ENCODE measurements at places on chromosomes 6 and 20.

GRCh38 chr6:101085327-101085726 lies 204.2 kb upstream of the ASCC3 start:
- DNase-seq = no peak

GRCh38 chr6:19873031-19873430 lies 35.9 kb downstream of the ID4 start:
- no peak for DNase-seq

DNA sequence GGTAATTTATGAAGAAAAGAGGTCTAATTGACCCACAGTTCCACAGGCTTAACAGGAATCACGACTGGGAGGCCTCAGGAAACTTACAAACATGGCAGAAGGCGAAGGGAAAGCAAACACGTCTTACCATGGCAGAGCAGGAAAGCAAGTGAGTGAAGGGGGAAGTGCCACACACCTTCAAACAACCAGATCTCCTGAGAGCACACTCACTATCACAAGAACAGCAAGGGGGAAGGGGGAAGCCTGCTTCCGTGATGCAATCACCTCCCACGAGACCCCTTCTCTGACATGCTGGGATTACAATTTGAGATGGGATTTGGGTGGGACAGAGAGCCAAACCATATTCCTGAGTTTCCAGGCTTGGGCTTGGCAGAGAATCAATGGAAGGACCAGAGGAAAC lies 124.1 kb upstream of the RAB32 start:
- DNase-seq = no peak

DNA sequence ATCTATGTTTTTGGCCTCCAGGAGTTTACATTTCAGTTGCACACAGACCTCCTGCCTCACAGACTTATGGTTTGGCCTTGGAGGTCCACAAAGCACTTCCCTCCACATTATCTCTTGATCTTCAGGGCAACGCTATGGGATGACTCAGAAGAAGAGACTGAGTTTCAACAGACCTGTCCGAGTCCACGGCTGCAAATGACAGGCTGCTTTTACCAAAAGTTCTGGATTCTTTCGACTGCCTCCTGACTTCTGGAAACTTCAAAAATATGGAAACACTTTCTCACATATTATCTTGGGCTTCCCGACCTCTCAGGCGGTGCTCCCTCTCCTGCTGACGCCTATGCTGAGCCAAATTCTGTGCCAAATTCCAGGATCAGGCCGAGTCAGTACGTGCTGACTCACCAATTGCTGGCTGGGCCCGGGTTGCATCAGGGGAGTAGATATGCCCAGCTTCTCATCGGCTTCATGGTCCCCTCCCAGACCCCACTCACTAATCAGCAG lies 190.2 kb downstream of the BMP7 start:
- no peak for DNase-seq

DNA sequence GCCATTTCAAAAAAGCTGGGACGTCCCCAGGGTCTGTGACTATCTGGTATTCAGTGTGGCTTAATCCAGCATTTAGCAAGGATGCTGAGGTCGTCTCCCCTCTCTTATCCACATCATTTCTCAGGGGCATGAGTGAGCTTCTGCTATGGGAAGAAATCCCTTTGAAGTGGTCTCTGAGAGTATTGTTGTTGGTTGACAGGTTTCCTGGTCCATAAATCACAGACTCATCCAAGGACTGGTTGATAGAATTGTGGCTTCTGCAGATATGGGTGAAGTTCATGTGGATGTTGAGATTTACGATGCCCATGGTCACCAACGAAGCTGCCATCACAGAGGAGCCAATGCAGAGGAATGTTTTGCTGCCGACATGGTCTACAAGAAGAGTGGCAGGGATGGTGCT lies 24.0 kb downstream of the SLC2A12 start:
- DNase-seq = no peak

DNA sequence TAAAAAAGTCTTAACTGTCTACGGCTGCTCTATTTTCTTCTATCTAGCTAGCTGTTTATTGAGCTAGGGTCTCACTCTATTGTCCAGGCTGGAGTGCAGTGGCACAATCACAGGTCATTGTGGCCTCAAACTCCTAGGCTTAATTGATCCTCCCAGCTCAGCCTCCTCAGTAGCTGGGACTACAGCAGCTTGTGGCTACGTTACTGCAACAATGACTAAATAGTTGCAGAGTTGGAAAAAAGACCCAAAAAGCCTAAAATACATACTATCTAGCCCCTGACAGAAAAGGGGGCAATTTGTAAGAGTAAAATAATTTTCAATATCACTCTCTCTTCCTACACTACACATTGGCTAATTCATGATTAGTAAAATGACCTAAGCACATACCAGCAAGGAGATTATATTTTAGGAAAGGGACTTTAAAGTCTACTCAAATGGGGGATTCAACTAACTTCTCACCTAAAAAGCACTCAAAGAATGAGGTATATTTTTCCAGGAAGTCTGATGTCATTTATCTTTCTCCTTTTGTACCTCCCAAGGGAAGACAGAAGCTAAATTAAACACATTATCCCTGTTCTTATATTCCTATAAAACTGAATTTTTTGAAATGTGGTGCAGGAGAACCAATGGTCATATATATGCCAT lies 82.8 kb downstream of the ZMYND8 start:
- DNase-seq = no peak

DNA sequence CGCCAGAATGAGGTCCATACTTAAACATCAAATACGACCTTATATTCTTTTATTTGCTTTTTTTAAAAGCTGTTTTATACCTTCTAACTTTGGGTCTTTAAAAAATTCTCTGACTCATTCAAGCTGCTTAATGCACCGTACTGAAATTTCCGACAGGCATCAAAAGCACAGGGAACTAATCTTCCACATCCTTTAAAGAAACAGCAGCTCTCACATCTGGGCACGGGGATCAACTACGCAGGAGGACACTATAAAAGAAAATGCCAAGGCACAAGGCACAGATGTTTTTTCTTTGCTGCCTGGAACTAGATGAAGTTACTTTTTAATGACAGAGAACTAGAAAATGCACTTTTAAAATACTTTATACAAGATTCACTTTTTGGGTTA lies 112.4 kb upstream of the ARG1 start:
- DNase-seq = no peak

DNA sequence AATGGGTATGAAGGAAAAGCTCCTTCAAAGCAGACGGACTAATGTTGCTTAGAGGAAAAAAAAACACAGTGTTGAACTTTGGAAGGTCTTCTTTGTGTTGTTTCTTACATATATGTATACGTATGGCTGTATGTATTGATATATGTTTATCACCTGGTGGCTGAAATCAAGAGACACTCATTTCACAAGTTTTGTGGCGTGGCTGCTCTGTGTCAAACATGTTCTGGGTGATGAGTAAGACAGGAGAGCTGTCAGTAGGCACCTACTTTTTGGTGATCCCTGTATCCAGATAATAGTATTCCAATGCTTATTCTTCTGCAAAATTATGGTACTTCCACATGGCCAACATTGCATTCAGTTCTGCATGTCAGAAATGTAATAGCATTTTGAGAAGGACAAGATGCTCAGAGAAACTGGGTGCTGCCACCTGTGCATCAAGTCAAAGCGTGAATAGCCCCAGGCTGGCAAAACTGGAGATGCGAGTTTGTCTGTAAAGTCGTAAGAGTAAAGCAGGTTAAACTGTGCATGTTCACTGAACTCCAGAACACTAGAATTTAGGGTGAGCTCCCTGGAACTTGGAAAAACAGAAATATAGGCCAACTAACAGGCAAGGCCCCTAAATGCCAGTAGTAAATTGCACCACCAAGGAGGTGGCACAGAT lies 67.9 kb downstream of the ARMC2 start:
- DNase-seq = no peak

DNA sequence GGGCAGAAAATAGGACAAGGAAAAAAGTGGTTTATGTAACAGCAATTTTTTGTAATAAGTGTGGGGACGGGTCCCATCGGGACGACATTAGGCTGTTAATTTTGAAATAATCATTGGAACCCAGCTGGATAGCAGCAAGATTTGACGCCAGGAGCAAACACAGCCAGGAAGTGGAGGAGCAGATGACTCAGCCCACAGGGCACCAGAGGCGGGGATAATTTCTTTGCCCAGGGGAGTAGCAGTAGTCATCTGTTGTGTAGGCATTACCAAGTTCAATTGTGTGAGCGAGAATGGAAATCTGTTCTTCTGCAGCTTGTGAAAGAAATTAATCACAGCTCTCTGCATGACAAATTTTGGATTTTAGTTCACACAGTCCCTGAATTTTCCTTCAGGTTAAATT lies 22.6 kb upstream of the RIN2 start:
- DNase-seq = no peak

DNA sequence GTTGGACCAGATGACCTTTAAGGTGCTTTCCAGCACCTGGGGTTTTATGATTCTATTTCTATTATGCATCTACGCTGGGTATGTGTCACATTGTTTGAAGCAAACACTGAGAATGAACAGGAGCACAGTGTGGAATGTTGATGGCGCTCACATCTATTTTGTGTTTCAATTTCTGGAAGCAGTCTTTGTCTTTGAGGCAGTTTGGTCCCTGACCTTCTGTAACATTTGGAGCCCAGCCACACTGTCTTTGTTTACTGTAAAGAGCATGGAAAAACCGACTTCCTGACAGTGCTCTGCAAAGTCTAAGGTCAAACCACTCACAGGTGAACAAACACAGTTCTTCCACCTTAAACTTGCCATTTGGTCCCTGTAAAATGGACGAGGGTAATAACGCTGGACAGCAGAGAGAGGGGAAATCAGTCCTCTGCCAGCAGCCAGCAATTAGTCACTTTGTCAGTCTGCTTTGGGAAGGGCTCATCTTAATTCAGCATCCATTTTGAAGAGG lies 155.5 kb downstream of the PRL start:
- DNase-seq = no peak

DNA sequence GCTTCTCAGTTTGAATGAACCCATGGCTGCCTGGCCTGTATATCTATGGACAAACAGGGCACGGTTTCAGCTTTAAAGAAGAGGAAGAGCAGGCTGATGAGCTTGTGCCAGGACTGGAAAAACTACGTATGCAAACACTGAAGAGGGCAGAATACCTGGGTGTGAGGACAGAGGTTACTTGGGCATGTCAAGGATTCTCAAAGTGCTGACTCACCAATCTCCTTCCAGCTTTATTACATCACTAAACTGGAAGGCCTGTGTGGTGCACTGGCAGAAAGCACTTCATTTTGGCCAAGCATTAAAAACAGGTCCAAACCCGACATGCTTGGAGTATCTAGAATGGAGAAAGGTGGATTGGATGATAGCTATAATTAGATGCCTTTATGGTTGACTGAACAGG lies 95.2 kb downstream of the GMPR start:
- no peak for DNase-seq

- no peak for DNase-seq
These were observed 247.9 kb downstream of the RFPL4B start for GRCh38 chr6:112594886-112595594.

- DNase-seq = no peak
These were observed 185.2 kb downstream of the ALDH8A1 start for GRCh38 chr6:134764741-134765140.

GRCh38 chr6:126064748-126065401 lies 78.5 kb downstream of the TRMT11 start:
- DNase-seq = no peak

GRCh38 chr6:99471638-99472037 lies 43.6 kb downstream of the USP45 start:
- no peak for DNase-seq

- DNase-seq = no peak
These were observed 84.2 kb upstream of the BHLHE23 start for GRCh38 chr20:63090682-63091571.

DNA sequence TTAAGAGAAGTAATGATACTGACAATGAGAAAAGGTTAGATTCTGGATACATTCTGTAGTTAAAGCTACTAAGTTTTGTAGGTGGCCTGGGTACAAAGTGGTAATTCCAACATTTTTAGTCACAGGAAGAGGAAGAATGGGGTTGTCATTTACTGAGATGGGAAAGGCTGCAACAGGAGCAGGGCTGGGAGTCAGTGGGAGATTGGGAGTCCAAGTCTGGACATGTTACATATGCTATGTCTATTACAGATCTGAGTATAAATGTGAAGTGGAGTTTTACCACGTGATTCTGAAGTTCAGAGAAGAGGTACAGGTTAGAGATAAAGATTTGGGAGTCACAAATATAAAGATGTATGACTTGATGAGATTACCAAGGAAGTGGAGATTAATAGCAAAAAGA lies 116.2 kb downstream of the RWDD2A start:
- no peak for DNase-seq

DNA sequence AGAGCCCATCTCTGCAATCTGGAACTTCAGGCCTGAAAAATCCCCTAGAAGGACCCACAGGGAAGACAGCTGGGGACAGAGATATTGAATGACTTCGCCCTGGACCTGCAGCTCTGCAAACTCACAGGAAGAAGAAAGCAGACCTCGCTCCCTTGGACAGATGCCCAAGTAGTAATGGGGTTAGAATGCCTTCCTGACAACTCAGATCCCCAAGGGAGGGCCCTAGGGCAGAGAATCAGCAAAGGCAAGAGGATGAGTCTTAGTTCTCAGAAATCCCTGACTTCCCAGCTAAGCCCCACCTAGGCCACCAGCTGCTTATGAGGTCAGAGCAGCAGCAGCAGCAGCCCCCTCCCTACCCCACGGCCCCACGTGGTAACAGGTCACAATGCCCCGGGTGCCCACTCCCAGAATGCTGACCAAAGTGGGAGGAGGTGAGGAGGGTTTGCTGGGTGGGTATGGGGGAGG lies at the start of gene C20orf141:
Gene C20orf141 (plus strand): TSS at position 401 of the 465 bp plus-strand sequence. CDS start 198 bp downstream, outside the sequence.
- no peak for DNase-seq

DNA sequence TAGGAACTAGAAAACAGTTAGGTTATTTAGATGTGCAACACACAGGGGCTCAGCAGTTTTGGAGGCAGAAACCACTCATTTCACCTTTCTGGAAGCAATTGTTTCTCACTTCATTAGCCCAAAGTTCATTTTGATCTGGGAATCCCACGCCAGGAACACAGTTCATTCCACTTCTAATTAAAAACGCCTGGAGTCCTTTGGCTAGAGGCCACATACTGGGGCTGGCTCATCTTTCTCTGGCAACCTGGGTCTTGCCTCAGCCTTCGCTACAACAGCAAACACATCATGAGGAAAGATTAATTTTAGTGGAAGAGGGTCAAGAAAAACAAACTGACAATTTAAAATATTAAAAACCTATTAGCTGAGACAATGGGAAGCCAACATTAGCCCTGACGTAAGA lies 69.7 kb downstream of the RFPL4B start:
- DNase-seq = no peak

DNA sequence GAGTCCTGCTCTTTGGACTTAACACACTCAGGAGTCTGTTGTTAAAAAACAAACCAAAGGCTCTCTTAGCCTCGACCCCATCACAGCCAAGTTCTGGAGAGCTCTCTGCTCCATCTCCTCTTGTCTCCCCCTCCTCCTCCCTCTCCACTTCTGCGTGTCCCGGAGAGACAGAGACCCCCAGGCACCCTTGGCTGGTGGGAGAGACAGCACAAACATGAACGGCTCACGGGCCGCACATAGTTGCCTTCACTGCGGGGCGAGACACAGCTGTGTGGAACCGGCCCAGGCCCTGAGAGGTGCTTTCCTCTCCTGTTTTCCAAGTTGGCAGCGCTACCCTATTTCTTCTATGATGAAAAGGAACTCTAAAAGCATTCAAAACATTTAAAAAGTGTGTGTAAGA lies 23.3 kb upstream of the MYT1 start:
- no peak for DNase-seq
